Activated T-cell treated with anti-CD3 and anti-CD28 coated beads, Interleukin-2, amount 50 U/mL, for 72 hours (primary cell): ENCODE measurements at places on chromosomes 3 and 15. TPM values are rescaled to one million over a fixed set of nuclear protein-coding genes. Genes with fewer than 3 reads are reported as not detected.

The STRIT1 gene
- total RNA-seq: not detected

The SPG11 gene
- 134 TPM for total RNA-seq

The SPINT1 gene
- 19.4 TPM for total RNA-seq

GRCh38 chr15:42155546-42156242 lies 742 bp downstream of the PLA2G4F start:
- no peak for DNase-seq
- H3K4me1 ChIP-seq: no peaks in the 10 kb centered on the region
- no peak overlapping the region for H3K4me3 ChIP-seq
- H3K27me3 ChIP-seq: no peaks in the 10 kb centered on the region
- H3K27ac ChIP-seq: no peak overlapping the region

- H3K4me3 ChIP-seq: no peak overlapping the region
- no peaks in the 10 kb centered on the region for H3K27me3 ChIP-seq
- no peaks in the 10 kb centered on the region for H3K4me1 ChIP-seq
- DNase-seq: no peak
- H3K27ac ChIP-seq: no peak overlapping the region
Measured at GRCh38 chr3:121951291-121951919, 57.2 kb downstream of the SLC15A2 start.

DNA sequence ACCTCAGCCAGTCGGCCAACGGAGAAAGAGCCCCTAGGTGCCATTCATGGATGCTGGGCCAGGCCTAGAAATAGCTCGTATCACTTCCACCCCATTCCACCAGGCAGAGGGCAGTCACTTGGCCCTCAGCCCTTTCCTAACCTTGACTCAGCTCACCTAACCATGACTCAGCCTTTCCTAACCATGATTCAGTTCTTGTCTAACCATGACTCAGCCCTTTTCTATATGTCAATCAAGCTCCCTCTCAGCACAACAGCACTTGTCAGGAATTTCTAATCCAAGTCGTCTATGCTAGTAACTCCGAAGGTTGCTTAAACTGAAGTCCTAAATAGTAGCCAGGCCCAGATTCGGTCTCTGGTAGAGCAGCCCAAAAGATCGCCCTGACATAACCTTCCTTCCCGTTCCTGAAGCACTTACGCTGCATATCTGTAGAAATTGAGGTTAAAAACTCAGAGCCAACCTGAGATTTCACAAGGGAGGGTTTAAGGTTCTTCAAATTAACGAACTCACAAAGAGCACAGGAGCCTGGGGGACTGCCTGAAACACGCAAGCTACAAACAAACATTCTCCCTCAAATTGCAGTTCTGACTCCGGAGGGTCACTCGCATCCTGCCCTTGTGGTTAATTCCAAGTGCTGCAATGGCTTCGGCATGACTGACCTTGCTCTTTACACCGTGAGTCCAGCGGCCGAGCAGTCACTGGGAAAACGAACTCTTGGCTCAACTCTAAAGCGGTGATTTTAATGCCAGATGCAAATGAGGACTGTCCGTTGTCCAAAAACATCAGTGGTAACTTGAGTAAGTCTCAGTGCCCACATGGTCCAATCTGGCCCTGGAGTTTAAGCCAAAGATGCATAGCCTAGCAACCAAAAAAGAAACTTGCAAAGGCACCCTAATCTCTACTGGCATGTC lies 99.9 kb downstream of the ADAMTS17 start:
- no peaks in the 10 kb centered on the region for H3K36me3 ChIP-seq
- H3K27me3 ChIP-seq: no peaks in the 10 kb centered on the region
- H3K4me1 ChIP-seq: peaks cover 6% of the 10 kb centered on the region
- H3K27ac ChIP-seq: no peak overlapping the region
- no peak overlapping the region for H3K4me3 ChIP-seq

DNA sequence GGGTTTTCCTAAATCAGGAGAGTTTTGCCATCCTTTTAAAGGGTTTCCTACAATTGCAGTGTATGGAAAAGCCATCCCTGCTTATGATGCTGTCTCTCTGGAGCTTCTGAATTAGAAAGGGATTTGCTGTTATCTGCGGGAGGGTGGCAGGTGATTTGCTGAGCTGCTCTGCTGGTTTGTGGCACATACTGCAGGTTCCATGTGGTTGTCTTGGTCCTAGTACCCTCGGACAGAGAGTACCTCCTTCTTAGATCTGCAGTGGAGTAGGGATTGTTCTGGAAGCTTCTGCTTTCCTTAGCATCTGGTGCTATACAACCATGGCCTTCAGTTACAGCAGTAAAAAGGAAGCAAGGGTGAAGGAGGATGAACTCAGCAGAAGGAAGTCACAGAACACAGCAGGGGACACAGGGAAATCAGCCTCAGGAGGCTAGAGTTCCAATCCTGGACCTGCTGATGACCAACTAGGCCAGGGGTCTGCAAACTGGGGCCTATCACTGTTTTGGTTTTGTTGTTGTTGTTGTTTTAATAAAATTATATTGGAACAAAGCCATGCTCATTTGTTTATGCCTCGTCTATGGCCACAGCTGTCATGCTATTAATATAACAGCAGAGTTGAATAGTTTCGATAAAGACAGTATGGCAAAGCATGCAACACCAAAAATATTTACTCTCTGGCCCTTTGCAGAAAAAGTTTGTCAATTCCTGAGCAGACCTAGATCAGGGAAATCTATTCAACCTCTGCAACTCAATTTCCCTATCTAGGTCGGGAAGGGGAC lies 39.5 kb downstream of the STARD5 start:
- H3K4me1 ChIP-seq: peaks cover 75% of the 10 kb centered on the region
- DNase-seq: no peak
- peak overlapping the region; percentile 22 for H3K4me3 ChIP-seq
- H3K36me3 ChIP-seq: peaks cover 6% of the 10 kb centered on the region

DNA sequence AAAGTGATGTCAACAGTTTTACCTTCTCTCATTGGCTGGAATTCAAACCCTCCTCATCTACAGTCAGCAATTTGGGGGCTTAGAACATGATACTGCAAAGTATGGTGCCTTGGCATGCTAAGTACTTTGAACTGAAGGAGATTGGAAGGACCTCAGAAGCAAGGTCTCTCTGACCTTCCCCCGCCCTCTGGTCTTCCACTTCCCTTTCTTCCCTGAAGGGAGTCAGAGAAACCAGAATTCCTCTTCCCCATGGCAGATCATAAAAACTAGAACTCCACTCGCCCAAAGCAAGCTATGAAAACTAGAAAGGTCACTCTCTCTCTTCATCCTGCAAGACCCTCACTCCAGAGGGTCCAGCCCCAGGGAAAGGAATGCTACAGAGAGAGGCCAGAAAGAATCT lies 64.2 kb downstream of the CD200R1L start:
- peaks cover 1% of the 10 kb centered on the region for H3K36me3 ChIP-seq
- H3K4me3 ChIP-seq: no peak overlapping the region

GRCh38 chr15:51775967-51776816 lies 24.8 kb downstream of the TMOD2 start:
- H3K27ac ChIP-seq: no peak overlapping the region
- peaks cover 6% of the 10 kb centered on the region for H3K4me1 ChIP-seq
- no peaks in the 10 kb centered on the region for H3K36me3 ChIP-seq
- no peak overlapping the region for H3K4me3 ChIP-seq
- no peaks in the 10 kb centered on the region for H3K27me3 ChIP-seq

GRCh38 chr15:49844390-49844789 lies 223.5 kb downstream of the DTWD1 start:
- no peaks in the 10 kb centered on the region for H3K27me3 ChIP-seq
- H3K4me1 ChIP-seq: no peaks in the 10 kb centered on the region
- DNase-seq: no peak
- H3K27ac ChIP-seq: no peak overlapping the region
- H3K36me3 ChIP-seq: no peaks in the 10 kb centered on the region
- H3K4me3 ChIP-seq: no peak overlapping the region

DNA sequence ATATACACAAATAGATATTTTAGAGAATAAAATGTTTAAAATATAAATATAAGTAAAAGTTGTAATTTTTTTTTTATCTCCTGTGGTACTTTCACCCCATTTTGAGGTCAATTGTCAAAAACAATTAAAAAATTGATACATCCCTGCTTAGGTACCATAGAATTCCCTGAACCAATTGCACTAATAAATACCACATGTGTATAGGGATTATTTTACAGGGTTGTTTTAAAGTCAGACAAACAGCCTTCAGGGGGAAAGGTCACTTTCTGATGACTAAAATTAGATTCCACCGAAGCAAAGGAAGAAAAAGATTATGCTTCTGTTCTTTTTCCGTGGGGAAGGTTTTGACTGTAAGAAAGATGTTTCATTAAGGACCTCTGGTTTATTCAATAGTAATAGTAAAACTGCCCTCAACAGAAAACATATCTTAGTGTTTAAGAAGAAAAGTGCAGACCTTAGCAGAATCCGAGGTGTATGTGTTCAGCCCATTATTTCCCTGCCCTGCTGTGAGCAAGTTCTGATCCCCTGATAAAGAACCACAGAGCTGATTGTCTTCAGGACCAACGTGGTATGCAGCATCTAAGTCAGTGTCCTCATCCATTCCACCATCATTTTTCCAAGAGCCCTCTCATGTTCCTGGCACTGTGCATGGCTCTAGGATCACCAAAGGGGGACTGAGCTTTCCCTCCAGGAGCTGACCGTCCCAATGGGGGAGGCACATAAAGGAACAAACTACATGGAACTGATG lies 132.9 kb upstream of the IL12A start:
- H3K27me3 ChIP-seq: peaks cover 22% of the 10 kb centered on the region
- no peaks in the 10 kb centered on the region for H3K4me1 ChIP-seq
- no peaks in the 10 kb centered on the region for H3K36me3 ChIP-seq
- no peak overlapping the region for H3K4me3 ChIP-seq

- H3K36me3 ChIP-seq: no peaks in the 10 kb centered on the region
- H3K4me3 ChIP-seq: no peak overlapping the region
- H3K27me3 ChIP-seq: peaks cover 5% of the 10 kb centered on the region
- no peak overlapping the region for H3K27ac ChIP-seq
Measured at GRCh38 chr15:77981281-77982126, 96.0 kb downstream of the TBC1D2B start.

GRCh38 chr15:84648539-84648938 lies 5.5 kb downstream of the WDR73 start:
- H3K36me3 ChIP-seq: peaks cover 30% of the 10 kb centered on the region
- H3K27me3 ChIP-seq: no peaks in the 10 kb centered on the region
- H3K4me1 ChIP-seq: peaks cover 37% of the 10 kb centered on the region
- H3K27ac ChIP-seq: peak overlapping the region; percentile 5

- no peaks in the 10 kb centered on the region for H3K27me3 ChIP-seq
- no peak overlapping the region for H3K4me3 ChIP-seq
- no peak overlapping the region for H3K27ac ChIP-seq
- H3K4me1 ChIP-seq: peaks cover 6% of the 10 kb centered on the region
- no peak for DNase-seq
Measured at GRCh38 chr15:65655457-65655856, 33.7 kb downstream of the SLC24A1 start.

- H3K27ac ChIP-seq: no peak overlapping the region
- peaks cover 34% of the 10 kb centered on the region for H3K4me1 ChIP-seq
- DNase-seq: no peak
- no peak overlapping the region for H3K4me3 ChIP-seq
- no peaks in the 10 kb centered on the region for H3K27me3 ChIP-seq
Measured at GRCh38 chr3:46914849-46915248, 37.3 kb downstream of the PTH1R start.

DNA sequence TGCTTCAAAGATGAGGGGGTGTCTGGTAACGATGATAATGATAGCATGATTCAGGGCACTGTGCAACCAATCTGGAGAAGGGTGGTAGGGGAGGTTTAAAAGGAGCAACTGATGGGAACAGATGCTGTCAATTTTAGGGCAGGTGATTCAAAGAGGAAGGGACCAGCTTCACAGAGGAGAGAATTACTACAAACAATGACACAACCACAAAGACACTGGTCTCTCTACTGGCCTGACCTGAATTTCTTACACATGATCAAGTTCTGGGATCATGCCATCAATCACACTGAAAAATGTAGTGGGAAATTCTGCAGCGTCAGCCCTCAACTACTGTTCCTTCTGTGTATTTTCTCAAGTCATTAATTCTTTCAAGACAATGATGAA lies 2.6 kb upstream of the CDV3 start:
- peak overlapping the region; percentile 99 for H3K27ac ChIP-seq
- no peaks in the 10 kb centered on the region for H3K27me3 ChIP-seq
- peaks cover 39% of the 10 kb centered on the region for H3K4me1 ChIP-seq
- H3K4me3 ChIP-seq: no peak overlapping the region
- H3K36me3 ChIP-seq: peaks cover 4% of the 10 kb centered on the region

DNA sequence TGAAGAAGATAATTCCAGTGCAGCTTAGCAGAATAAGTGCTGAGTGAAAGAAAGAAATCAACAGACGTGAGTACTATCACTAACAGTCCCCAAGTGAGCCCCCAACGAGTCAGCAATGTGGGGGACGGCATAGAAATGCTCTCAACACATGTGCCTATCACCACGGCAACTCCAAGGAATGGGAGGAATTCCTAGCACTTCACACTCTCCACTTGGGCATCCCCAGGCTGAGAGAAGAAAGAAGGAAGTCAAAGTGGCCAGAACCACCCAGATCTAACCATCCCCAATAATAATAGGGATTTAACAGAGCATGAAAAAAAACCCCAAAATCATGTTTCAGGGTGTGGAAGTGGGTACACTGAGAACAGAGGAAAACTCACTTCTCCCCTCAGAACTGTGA lies 29.3 kb upstream of the CPNE4 start:
- H3K27me3 ChIP-seq: no peaks in the 10 kb centered on the region
- no peak overlapping the region for H3K27ac ChIP-seq
- no peak for DNase-seq

DNA sequence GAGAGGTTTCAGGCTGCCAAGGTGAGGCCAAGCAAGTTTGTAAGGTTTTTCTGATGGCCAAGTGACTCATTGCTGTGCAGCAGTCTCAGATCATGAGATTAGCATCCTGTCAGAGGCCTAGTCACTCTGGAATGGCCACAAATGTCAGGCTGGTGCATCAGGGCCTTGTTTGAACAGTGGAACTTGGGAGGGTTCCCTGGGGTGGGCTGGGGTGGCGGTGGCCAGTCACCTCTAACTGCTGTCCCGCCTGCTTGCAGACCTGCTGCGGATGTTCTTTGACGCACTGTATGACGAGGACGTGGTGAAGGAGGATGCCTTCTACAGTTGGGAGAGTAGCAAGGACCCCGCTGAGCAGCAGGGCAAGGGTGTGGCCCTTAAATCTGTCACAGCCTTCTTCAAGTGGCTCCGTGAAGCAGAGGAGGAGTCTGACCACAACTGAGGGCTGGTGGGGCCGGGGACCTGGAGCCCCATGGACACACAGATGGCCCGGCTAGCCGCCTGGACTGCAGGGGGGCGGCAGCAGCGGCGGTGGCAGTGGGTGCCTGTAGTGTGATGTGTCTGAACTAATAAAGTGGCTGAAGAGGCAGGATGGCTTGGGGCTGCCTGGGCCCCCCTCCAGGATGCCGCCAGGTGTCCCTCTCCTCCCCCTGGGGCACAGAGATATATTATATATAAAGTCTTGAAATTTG lies 2.8 kb upstream of the FAM131A start:
- peak overlapping the region; percentile 92 for H3K27ac ChIP-seq
- H3K27me3 ChIP-seq: no peaks in the 10 kb centered on the region
- DNase-seq: peak; percentile 51
- H3K4me3 ChIP-seq: peak overlapping the region; percentile 30
